ENCODE measurements at places on chromosomes 1 and 21. TPM values are rescaled to one million over a fixed set of nuclear protein-coding genes. Genes with fewer than 3 reads are reported as not detected.

FCN3 gene
- total RNA-seq, result not detected

KCNE2 gene
- not detected for total RNA-seq

GJC2 gene
- total RNA-seq, result 0.39 TPM

SLAMF9 gene
- 0.43 TPM for total RNA-seq

C1orf226 gene
- 0.92 TPM for total RNA-seq

WLS gene
- total RNA-seq, result 15.0 TPM

OR6N1 gene
- not detected for total RNA-seq

HES3 gene
- not detected for total RNA-seq

DCLRE1B gene
- 9.8 TPM for total RNA-seq

SCYL3 gene
- 2.6 TPM for total RNA-seq

CSDE1 gene
- total RNA-seq, result 148 TPM

SAMD13 gene
- 0.81 TPM for total RNA-seq

GFI1 gene
- 0.23 TPM for total RNA-seq

BNIPL gene
- total RNA-seq, result 0.17 TPM

NFASC gene
- total RNA-seq, result 1.3 TPM

HAPLN2 gene
- 0.09 TPM for total RNA-seq

ZBTB8A gene
- total RNA-seq, result 5.0 TPM

CHIA gene
- not detected for total RNA-seq

S100A8 gene
- total RNA-seq, result not detected

C8B gene
- not detected for total RNA-seq

AGO4 gene
- total RNA-seq, result 6.1 TPM

UQCRH gene
- 396 TPM for total RNA-seq

AUNIP gene
- 9.4 TPM for total RNA-seq

ANKRD35 gene
- total RNA-seq, result 0.07 TPM

EVA1C gene
- 53.6 TPM for total RNA-seq

VAV3 gene
- 0.36 TPM for total RNA-seq

ALX3 gene
- not detected for total RNA-seq

GJA4 gene
- not detected for total RNA-seq

KRTAP7-1 gene
- not detected for total RNA-seq

LHX8 gene
- 0.83 TPM for total RNA-seq

AMIGO1 gene
- total RNA-seq, result 1.7 TPM

All from A549 treated with dexamethasone at 1 μM for 4 hours (cell line).